NCI-H2171 treated with DMSO at 0.1 percent for 48 hours (cell line): ENCODE measurements at places on chromosomes 5 and 9.
A peak's percentile ranks its signal among the peaks of the same experiment; 100 is the strongest.

DNA sequence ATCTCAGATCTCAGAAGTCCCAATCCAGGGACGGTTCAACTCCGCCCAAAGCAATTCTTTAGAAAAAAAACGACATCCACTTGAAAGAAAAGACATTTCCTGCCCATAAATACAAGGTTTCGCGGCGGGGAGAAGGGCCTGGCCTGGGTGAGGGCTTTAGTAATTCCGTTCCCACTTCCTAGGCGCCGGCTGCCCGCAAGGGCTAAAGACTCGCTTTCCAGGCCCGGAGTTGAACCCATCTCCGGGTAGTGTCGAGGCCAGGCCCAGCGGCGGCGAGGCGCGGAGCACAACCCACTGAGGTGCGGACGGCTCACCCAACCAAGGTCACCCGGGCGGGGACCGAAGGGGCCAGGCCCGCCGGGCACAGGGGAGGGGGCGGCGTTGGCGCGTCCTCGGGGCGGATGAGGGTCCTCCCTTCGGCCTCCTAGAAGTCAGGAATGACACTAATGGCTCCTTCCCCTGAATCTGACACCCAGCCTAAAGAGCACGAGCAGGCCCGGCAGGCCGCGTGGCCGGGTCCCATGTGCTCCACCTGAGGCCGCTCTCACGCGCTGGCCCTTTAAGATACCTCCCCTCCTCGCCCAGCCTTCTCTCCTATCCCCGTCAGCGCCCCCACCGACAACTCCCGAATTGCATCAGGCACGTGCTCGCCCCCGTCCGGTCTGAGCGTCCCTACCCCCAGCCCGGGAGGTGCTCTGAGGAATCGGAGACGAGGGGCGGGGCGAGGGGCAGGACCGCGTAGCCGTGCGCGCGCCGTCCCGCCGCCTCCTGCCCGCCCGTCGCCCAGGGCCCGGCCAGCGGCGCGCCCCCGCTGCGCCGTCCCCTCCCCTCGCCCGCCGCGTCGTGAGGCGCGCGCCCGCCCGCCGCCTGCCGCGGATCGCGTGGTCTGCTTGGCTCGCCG is 467 bp upstream of the LARP1 start:
- peak; percentile 93 for DNase-seq

DNA sequence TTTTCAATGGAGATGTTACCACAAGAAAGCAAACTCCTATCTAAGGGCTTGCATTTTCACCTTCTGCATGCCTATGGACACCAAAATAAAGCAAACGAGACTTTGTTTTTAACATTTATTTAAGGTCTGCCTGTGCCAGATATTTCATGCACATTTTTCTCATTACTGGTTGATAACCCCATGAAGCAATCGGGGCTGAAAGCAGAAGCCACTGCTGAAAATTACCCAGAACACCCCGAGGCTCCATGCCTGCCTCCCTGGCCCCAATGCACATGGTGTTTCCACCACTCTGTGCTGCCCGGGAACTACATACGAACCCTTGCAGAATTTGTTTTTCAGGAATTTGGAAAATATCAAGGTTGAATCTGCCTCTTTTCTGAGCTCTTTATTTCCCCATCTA is 240.1 kb downstream of the NR2F1-AS1 start:
- DNase-seq = no peak

DNA sequence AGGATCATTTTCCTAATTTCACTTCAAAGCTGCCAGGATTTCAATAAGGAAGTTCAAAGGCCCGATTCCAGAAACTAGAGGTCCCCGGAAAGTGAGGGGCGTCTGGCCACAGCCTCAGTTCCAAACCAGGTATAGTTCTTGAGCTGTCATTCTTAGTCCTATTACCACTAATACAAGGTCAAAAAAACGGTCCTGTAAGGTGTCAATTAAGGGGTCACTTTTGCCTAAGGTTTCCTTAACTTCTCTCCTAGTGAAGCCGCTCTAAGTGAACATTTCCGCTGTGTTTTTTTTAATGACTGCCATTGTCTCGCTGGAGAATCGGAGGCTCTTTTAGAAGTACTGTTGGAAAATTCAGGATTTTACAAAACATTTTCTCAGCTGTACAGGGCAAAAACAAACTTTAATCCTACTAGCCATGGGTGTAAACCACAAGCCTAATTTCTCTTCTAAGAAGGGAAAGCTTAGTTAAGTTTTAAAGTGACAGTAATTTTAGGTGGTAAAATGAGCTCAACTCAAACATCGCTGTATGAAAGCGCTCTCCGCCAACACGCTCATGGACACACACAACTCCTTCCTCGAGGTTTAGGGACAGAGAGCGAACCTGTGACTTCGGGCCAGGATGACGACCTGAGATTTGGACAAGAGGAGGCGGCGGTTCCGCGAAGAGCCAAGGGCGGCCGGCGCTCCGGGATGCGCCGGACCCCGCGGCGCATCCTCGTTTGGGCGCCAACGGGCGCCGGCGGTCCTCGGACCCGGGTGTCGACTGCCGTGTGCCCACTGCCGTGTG is 76.7 kb upstream of the IFNE start:
- no peak for DNase-seq

DNA sequence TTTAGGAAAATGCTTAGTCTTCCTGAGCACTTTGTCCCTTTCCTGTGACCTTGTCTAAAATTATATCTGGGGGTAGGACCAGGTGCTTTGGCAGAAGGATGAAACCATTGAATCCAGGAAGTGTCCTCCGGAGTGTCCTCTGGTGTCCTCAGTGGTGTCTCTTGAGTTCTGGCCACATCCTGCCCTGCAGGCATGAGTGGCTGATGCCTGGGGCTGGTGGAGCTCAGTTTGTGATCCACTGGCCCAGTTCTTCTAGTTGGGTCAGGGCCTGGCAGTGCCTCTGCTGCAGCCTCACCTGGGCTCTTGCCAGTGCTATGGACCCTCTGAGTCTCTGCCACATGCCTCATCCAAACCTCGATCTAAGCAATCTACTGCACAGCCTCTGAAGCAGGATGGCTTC is 14.4 kb upstream of the TMED7 start:
- no peak for DNase-seq

DNA sequence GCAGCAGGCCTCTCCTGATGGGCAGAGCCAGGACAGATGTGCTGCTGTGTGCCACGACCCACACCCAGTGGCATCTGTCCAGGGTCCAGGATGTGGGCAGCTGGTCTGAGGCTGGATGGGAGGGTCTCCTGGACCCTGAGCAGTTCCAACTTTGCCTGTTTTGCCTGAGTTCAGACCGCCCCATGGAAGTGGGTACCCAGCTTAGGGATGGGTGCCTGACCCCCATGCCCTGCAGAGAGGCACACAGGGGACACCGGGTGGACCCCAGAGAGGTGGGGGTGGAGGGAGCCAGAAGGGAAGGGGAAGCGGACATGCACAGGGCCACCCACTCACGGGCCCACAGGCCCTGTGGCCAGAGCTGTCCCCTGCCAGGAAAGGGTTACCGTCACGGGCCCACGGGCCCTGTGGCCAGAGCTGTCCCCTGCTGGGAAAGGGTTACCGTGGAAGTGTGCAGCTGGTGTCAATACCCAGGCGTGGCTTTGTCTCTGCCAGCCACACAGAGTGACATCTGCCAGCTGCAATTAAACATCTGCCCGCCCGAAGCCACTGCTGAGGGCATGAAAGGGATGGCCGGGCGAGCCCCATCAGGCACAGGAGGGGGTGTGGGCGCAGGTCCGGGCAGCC is 50.0 kb downstream of the NACC2 start:
- peak; percentile 59 for DNase-seq

DNA sequence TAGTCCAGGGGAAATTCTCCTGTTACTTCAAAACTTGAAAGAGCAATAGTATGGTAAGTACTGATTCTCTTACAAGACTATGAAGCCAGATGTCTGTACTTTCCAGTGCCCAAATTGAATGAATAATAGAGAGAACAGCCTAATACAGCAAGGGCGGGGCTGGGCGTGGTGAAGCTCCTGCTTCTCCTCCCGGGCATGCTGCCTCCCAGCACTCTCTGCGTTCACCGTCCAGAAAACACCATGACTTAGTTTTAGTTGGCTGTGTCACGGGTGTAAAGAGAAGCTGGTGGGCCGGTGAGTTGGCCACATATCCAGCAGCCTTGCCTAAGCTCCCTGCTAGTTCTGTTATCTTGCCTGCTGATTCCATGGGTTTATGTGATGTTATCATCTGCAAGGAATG is 40.7 kb upstream of the ADAMTS2 start:
- no peak for DNase-seq

DNA sequence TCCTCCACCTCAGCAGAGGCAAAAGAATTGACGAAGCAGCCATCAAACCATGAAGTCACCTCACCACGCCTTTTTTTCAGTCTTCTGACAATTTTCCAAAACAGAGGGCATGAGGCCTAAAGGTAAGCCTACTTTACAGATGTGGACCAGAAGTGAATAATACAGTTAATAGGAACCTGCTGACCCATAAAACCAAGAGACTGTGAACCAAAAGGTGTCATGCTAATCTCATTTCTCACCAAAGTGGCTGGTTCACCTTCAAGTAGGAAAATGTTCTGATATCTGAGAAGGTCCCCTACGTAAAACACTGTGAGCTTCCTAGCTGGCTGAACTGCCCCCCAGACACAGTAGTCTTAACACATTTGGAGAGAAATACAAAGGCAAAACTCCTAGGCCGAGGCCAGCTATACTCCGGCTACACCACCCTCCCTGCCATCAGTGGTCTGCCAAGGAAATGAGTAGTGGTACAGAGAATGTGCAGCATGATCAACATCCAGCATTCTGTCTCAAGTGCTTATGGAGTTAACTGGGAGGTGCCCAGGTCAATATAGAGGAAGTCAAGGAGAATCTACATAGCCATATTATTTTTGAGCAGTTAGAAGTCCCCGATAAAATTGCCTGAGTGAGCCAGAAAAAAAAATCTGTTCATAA is 19.3 kb upstream of the F2RL2 start:
- no peak for DNase-seq

DNA sequence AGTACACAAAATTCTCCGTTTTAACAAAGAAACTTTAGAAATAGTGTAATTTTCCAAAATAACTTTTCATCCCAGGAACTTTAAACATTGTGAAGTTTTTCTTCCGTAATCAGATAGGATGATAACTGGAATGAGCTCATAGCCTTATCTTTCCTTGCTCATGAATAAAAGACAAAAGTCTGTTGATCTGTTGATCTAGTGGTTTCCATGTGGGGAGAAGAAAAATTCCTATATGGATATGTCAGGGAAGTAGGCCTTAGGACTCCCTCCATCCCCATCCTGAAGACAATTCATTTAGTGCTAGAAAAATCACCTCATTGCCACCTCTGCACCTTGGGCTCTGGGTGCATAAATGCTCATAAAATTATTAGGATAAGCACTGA is 266.6 kb downstream of the SMARCA2 start:
- DNase-seq = no peak

DNA sequence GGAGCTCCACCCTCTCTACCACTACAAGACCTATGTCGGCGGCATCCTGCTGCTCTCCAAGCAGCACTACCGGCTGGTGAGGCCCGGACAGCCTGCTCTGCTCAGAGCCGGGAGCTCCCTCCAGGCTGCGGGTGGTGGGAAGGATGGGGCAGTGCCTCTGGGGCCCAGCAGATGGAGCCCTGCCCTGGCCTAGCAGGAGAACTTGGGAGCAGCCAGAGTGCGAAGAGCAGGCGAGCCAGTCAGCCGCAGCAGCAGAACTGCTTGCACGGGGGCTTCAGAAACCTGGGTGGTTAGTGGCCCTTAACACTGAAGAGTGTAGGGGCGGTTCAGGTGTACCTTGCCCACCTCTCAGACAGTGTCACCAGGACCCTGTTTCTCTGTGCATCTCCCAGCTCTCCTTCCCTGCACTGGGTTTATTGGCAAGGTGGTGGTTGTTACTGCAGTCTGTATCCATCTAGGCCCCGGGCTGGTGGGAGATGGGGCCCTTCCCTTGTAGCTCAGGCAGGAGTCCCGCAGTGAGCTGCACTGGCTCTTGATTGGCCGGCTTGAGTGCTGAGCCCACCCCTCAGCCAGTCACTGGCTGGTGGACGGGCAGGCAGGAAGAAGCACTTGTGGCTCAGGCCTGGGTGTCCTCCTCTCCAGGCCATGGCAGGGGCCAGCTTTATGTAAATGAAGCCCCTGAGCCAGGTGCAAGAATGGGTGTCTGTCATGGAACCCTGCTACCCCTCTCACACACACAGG is 7.7 kb downstream of the B4GALT7 start:
- DNase-seq = peak; percentile 64

GRCh38 chr5:102807878-102808502 is 52.9 kb downstream of the PAM start:
- DNase-seq = peak; percentile 65

- DNase-seq = peak; percentile 17
Observed at GRCh38 chr5:131635684-131636572, 899 bp upstream of the RAPGEF6 start.

DNA sequence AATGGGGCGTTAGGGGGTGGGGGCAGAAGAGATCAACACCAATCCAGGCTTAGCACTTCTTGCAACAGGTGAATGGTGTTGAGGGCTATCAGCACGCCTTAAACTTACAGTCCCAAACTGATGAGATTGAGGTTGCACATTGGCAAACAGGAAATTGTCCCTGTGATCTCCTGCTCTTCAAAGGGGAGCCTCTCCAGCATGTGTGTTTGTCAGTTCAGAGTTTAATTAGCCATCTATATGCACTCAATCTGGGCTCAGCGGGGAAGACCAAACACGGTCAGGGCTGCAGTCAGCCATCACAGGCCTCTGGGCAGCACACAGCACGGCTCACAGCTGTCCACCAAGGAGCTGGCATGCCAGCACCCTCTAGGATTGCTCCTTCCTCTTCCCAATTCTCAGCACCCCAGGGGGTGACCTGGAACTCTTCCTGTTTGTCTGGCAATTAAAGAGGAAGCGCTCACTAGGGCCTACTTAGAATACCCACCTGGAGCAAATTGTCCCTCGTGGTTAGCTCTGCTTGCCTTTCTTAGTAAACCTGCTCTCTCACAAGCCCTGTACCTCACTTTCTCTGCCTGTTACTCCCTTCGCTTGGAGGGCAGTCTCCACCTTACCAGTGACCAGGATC is 217.4 kb downstream of the SLIT3 start:
- DNase-seq = no peak

- no peak for DNase-seq
Observed at GRCh38 chr9:137485343-137486140, 26.4 kb upstream of the NSMF start.

GRCh38 chr9:131076347-131077195 is 19.8 kb upstream of the AIF1L start:
- DNase-seq = no peak

DNA sequence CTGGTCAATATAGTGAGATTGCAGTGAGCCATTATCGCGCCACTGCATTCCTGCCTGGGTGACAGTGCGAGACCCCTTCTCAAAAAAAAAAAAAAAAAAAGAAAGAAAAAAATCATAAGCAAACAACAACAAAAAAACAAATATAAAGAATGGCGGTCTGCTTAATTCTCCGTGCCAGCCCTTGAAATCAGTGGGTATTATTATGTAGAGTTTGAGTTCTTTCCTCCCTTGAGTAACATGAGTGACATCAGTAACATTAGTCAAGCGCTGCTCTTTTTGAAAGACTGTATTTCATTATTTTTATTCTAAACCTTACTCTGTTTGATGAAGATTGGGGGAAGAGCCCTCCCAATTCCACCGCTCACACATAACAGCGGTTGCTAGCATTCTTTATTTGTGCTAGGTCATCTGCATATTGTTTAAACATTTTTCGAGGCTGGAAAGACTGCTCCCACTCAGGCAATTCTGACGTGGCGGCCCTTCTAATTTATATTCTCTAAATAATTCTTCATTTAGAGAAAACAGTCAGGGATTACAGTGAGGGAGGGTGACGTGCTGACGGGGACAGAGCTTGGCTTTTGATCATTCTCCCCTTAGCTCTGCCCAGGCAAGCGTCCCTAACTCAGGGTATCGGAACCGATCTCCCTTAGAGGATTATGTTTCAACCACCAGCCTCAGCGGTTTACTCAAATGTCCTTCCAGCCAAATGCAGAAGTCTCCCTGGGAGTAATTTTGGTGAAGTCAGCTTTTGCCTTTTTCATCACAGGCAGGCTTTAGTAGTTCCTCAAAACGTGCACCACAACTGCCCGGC is 860 bp upstream of the MARCHF6 start:
- DNase-seq = peak; percentile 86

- no peak for DNase-seq
Observed at GRCh38 chr5:180641566-180641900, 7.9 kb downstream of the FLT4 start.
